ENCODE measurements at places on chromosomes 5 and 9.

- no peak for DNase-seq
Observed at GRCh38 chr5:128035689-128036088, 47.9 kb upstream of the SLC12A2 start.

GRCh38 chr9:85978496-85978895 lies 37.5 kb downstream of the NAA35 start:
- no peak for DNase-seq

- DNase-seq = no peak
Observed at GRCh38 chr9:121528642-121529041, 29.0 kb upstream of the GGTA1 start.

DNA sequence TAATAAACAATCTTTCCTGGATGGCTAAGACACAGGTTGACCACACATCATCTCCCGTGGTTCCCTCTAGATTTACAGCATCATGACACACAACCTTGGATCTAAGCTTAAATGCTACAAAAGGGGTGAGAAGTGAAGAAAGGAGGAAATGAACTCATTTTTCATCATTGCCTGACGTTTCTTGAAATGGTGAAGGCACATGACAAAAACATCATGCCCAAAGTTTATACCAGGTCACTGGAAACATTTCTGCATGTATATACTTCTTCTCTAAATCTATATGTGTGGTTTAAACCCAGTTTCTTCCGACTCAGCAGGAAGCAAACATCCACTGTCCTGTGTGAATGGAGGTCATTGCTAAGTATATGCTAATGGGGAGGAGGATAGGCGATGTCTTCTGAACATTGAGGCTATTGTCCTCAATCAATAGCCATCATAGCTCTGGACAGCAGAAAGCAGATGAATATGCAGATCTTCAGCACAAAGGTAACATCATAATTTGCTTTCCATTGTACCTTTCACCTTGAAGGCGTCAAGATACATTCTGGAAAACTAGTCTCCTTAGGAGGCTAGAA lies 137.4 kb downstream of the MED27 start:
- DNase-seq = no peak

DNA sequence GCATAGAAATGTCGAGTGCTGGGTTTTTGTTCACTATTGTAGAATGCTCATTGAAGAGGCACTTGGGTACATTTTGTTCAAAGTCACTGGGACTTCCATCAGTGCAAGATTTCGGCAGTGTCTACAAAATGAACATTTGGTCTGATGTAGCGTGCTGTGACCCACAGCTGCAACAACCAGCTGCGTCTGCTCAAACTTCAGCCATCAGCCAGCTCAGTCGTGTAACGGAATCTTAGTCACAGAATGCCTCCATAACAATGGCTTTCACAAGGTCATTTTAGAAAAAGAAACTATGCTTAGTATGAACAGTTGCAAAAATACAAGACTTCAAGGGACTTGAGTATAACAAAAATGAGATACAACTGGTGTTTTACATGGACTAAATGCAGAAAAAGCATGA lies 828.1 kb upstream of the GRAMD2B start:
- DNase-seq = no peak

DNA sequence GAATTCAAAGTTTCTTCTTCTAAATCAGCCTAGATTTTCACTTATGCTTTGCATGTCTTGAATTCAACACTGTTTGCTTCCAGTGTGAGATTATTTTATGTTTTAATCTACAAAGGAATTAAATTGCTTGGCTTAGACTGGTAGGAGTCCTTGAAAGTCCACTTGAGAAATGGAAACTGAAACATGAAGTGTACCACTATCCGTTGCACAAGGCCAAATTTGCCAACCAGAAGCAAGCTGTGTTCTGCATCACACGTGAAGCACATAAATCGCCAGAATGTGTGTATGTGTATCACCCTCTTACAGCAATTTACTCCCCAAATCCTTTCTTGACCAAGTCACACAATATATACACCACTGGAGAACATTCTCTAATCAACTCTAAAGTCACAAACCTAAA lies 10.3 kb downstream of the SEMA6A start:
- DNase-seq = no peak

DNA sequence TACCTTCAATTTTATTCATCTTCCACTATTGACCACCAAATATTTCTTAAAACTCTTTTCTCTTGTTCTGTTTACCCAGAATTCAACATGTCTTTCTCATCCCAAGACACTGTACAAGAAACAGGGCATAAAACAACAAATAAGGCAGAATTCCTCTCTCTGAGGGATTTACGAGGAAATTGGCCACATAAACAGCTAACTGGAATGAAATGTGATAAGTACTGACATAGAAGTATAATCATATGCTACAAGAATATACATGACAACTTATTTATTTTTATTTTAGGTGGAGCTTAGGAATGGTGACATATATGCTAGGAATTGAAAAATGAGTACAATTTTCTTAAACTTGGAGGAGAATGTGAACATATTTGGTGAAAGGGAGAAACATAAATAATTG lies 48.8 kb upstream of the FBN2 start:
- DNase-seq = no peak

GRCh38 chr9:136052472-136052880 lies 42.6 kb downstream of the NACC2 start:
- DNase-seq = no peak

DNA sequence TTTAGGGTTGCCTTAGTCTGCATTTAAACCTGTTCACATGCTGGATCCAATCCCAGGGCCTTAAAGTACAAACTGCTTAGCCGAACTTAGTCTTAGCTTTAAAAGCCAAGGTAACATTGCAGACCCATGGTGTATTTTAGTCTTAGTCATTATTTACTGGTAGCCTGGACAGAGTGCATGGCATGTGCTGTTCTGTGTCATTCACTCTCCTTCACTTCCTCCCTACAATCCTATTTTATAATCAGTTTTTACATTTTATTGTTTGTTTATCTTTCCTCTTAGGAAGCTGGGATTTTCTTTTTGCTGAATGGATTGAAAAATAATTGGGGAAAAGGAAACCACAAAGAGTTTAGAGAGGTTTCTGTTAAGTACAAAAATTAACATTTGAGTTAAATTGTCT lies 29.4 kb upstream of the TAL2 start:
- no peak for DNase-seq

GRCh38 chr5:158626718-158627117 lies 473.0 kb downstream of the EBF1 start:
- no peak for DNase-seq

- DNase-seq = no peak
Observed at GRCh38 chr9:81456431-81457006, 232.8 kb downstream of the TLE1 start.

- no peak for DNase-seq
Observed at GRCh38 chr9:86452201-86452828, 98.1 kb upstream of the TUT7 start.

DNA sequence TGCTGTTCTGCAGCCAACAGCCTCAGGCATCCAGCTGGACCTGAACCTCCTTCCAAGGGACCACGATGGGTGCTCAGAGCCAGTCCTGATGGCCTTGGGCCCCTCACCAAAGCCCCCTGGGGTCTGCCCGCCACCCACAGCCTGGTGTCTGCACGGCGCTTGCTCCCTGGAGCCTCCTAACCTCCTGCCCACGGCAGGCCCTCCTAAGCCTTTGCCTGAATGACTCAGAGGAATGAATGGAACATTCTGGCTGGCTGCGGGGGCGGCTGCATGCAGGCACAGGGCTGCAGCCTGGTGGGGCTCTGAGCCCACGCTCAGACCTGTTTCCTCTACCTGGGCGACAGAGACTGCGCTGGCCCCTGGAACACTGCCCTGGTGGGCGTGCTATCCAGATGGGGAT lies 6.9 kb downstream of the SOHLH1 start:
- no peak for DNase-seq

DNA sequence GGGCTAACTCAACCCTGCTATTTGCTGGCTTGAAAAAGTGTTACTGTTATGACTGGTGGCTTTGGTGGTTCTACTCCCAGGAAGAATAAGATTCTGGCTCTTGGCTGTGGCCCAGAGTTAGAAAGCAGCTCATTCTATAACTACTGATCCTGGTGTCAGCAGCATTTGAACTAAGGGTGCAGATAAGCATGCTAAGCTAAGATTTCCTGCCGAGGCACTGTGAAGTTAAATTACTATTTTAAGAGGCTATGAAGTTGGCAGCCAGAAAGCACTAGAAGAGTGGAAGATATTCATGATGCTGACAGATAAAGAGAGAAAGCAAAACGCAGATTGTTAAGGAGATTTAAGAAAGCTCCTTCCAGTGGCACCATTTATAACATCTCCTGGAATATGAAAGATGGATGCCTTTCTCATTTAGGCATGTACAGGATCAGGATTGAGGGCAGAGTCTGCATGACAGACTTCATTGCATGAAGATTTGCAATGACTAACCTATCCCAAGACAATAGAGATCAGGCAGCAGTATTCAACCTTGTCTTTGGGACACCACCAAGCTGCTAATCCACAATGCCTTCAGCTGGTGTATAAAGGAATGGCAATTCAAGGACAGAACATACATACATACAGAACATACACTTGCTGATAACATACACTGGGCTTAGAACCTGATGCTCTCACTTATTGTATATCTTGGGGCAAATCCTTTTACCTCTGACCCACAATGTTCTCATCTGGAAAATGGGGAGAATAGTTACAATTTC lies 11.7 kb downstream of the BRINP1 start:
- DNase-seq = no peak
